ENCODE measurements at places on chromosomes 2 and 18. TPM values are rescaled to one million over a fixed set of nuclear protein-coding genes. Genes with fewer than 3 reads are reported as not detected.

- peak; percentile 53 for DNase-seq
These were observed 813.7 kb upstream of the ACVR2A start for GRCh38 chr2:147030966-147031720.

Gene DSG1
- polyA plus RNA-seq: not detected

- DNase-seq: no peak
These were observed 325.1 kb downstream of the RND3 start for GRCh38 chr2:150162241-150162942.

Gene ASB18
- polyA plus RNA-seq: not detected

GRCh38 chr2:118971245-118972122, 29.5 kb downstream of the MARCO start:
- DNase-seq: no peak

Gene GAREM2
- 5.9 TPM for polyA plus RNA-seq

Gene NPPC
- polyA plus RNA-seq: 0.29 TPM

GRCh38 chr2:194004590-194005206, 1652.3 kb upstream of the SLC39A10 start:
- peak; percentile 48 for DNase-seq

GRCh38 chr2:231183851-231184250, 14.6 kb upstream of the ARMC9 start:
- DNase-seq: no peak

DNA sequence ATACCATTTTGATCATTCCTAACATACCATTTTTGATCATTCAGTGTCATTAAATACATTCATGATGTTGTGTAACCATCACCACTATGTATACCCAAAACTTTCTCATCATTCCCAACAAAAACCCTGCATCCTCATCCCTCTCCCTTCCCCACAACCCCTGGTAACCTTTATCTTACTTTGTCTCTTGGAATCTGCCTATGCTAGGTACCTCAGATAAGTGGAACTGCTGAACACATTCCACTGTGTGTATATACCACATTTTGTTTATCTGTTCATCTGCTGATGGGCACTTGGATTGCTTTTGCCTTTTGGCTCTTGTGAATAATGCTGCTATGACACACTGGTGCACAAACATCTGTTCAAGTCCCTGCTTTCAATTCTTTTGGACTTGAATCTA, 83.8 kb upstream of the TFCP2L1 start:
- DNase-seq: peak; percentile 54
